Fibroblast of skin of right quadriceps (primary cell): ENCODE measurements at places on chromosomes 6 and 20.
A peak's percentile ranks its signal among the peaks of the same experiment; 100 is the strongest.

- peak; percentile 70 for DNase-seq
Measured at GRCh38 chr6:47180633-47181032, 129.1 kb downstream of the TNFRSF21 start.

- DNase-seq = peak; percentile 34
Measured at GRCh38 chr20:23397961-23398360, 23.3 kb downstream of the NAPB start.

- DNase-seq = no peak
Measured at GRCh38 chr6:89357390-89357789, 4.9 kb upstream of the UBE2J1 start.

DNA sequence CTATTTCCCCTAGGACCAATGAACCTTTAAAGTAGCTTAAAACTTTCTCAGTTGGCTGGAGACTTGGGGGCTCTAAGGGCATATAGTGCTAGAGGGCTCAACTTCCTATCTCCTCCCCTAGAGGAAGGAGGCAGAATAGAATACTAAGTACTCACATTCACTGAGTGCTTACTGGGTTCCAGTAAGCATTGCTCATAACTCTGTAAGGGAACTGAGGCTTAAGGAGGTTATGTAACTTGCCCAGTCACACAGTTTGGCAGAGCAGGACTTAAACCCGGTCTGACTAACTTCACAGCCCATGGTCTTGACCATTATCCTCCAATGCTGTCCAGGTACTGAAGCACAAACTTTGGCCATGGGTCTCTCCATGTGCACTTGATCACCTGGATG is 12.5 kb downstream of the SESN1 start:
- no peak for DNase-seq

DNA sequence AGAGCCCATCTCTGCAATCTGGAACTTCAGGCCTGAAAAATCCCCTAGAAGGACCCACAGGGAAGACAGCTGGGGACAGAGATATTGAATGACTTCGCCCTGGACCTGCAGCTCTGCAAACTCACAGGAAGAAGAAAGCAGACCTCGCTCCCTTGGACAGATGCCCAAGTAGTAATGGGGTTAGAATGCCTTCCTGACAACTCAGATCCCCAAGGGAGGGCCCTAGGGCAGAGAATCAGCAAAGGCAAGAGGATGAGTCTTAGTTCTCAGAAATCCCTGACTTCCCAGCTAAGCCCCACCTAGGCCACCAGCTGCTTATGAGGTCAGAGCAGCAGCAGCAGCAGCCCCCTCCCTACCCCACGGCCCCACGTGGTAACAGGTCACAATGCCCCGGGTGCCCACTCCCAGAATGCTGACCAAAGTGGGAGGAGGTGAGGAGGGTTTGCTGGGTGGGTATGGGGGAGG is at the start of gene C20orf141:
TSS of gene C20orf141 (plus strand) at position 401 of the 465 bp plus-strand sequence. CDS start 198 bp downstream, outside the sequence.
- peak; percentile 100 for DNase-seq

DNA sequence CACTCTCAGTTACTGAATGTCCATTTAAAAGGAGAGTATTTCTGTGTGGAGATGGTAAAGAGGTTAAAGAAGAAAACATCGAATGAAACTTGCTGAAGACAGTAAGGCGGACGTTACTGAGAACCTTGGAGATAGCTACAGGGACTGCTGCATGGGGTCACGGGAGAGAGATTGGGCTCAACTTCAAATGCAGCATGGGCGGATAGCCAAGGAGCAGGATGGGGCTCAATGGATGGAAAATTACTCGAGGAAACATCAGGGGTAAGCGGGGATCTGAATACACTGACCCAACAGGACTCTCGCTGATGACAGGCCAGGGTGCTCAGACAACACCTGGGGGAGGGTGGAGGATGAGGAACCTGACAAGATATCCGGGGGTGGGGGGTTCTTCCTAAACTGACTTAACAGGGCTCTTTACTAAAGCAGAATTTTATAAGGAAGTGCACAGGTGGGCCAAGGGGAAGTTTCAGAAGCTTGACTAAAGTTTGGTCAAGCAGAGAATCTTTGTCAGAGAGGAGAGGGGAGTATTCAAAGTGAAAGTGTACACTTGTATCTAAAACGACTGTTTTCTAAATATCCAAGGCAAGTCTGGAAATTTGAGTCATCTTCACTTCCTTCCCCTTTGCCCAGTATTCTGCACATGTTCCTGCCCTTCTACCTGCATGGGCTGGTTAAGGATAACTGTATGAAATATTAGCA is 22.8 kb downstream of the ECT2L start:
- no peak for DNase-seq

- DNase-seq = no peak
Measured at GRCh38 chr6:148516617-148517016, 174.0 kb downstream of the SASH1 start.

GRCh38 chr6:15230827-15231226 is 15.0 kb upstream of the JARID2 start:
- DNase-seq = no peak

DNA sequence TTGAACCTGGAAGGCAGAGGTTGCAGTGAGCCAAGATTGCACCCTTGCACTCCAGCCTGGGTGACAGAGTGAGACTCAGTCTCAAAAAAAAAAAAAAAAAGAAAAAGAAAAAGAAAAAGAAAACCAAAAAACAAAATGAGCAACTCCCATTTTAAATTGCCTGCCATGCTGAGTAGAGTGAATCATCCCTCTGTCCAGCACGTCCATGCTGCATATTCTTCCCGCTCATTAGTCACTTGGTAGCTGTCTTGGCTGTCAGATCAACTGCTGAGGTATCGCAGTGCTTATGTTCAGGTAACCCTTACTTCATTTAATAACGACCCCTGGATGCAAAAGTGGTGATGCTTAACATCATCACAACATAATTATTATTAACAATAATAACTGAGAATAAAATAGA is 72.6 kb upstream of the RNF24 start:
- peak; percentile 48 for DNase-seq
